ENCODE measurements at places on chromosomes 6 and 20.

- no peak for DNase-seq
Observed at GRCh38 chr6:167467282-167467681, 142.4 kb downstream of the TTLL2 start.

- no peak for DNase-seq
Observed at GRCh38 chr6:75351570-75351969, 67.0 kb upstream of the TMEM30A start.

DNA sequence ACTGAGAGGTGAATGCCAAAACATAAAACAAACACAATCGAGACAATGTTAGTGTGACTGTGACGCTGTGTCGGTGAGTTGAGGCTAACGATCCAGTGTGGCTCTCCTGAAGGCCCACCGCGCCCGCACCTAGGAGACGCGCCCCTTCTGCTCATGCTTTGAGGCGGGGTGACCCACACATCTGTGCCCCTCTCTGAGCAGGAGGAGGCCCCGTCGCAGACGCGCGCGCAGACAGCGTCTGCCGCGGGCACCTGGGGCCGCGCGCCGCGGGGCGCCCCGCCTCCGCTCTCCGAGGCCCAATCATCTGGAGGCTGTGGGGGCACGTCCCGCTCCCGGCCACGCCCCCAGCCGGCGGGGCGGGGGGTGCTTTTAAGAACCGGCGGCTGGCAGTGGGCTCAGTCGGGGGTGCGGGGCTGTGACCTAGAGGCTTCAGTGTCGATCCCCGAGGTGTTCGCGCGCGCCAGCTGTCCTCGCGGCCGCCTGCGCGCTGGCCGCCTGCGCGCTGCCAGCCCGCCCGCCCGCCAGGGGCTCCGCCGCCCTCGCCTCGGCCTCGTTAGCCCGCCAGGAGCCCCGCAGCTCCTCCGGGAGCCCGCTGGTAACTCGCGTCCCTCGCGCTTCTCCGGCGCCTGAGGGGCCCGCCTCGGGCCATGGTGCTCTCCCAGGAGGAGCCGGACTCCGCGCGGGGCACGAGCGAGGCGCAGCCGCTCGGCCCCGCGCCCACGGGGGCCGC is at the start of gene SLC16A10:
Gene SLC16A10, plus strand, starts transcription at position 398 of the 730 bp plus-strand sequence. Its CDS starts 250 bp downstream, at position 648.
- peak; percentile 64 for DNase-seq

DNA sequence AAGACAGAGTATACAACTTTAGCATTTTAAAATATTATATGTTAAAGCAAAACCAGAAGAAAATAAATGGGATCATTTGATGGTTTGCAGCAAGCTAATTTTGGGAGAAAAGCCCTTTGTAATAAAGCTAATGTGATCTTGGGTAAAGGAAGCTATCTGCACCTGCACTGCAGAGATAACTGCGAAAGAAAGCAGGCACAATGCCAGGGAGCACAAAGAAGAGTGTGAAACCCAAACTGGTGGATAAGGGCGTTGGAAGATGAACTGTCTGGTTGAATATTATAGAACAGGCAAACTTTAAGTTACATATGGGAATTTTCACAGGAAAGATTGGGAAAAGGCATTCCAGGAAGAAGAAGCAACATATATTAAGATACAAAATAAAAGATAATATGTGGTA is 179.2 kb upstream of the KHDRBS2 start:
- DNase-seq: no peak

DNA sequence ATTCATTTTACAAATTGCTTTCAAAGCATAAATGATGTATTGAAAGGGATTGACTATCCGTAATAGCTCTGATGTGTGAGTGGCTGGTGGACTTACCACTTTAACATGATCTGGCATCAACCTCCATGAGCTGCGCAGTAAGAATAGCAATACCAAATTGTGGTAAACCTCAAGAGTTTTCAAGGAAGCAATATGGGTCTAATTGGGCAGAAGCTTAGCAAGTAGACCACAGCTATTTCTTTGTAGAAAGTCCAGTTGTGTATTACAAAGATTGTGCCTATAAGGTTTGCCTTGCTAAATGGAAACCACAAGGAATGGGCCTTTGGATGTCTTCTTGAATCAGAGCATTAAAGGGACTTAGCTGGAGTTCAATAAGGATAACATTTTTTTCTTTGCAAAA is 736.6 kb downstream of the KIF16B start:
- DNase-seq: no peak

GRCh38 chr6:135022050-135022697 is 32.4 kb downstream of the HBS1L start:
- no peak for DNase-seq

GRCh38 chr6:170253226-170253909 is 37.5 kb downstream of the DLL1 start:
- no peak for DNase-seq

DNA sequence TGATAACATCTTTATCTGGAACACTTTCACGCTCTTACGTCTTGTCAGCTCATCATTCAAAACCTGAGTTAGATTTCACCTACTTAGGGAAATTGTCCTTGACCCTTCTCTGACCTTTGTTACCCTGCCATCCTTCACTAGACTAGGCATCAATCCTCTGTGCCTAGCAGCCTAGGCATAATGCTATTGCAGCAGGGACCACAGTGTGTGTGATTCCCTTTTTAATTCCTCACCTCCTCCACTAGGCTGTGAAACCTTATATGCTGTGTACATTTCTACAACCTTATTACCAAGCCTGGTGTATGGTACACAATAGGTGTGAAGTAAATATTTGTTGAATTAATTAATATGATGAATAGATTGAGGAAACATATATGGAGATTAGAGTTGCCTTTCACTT is 66.7 kb upstream of the DEFB112 start:
- DNase-seq: no peak

GRCh38 chr6:35718375-35718736 is 18.5 kb upstream of the ARMC12 start:
- no peak for DNase-seq

DNA sequence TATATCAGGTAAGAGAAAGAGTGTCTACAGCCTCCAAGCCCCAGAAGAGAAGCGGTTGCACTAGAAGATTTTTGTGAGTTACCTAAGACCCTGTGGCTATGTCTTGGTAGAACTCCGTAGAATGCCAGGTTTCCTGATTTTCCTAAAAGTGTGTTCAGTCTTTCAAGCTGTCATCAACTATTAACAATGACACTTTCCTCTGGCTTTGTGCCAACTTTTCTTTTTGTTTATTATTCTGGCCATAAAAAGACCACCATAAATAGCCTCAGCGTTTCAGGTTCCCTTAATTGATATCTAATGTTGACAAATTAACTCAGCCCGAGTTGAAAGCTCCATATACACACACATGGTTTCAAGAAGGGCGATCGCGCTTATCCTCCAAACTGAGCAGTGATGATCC is 1.2 kb downstream of the PAK5 start:
- DNase-seq: no peak

DNA sequence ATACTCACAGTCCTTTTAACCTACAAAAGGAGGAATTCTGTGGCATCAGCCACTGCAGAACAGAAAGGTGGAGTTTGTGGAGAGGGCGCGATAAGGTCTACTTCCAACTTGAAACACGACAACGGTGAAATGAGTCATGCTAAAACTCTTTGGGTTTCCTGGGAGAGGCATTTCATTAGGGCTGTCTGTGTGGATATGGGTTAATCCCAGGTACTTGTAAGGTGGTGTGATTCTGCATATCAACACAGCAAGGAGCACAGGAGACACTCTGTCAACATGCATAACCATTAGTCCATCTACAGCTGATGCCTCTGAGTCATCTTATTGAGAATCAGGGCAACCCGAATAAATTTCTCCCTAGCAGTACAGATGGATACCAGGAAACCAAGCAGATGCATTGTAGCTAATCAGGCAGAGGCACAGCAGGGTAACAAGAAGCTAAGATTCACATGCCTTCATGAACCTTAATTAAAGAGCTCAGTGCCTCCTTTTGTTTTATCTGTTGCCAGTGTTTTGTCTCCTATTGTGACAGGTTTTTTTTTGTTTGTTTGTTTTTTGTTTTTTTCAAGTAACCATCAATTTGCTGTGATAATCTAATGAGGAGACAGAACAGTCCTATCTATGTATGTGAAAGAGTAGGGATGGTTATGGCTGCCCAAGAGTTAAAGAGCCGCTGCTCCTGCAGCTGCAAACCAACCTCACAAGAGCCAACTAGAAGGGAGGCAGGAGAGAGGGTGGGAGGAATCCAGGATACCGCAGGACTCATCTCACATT is 315.8 kb upstream of the SOX4 start:
- DNase-seq: no peak

DNA sequence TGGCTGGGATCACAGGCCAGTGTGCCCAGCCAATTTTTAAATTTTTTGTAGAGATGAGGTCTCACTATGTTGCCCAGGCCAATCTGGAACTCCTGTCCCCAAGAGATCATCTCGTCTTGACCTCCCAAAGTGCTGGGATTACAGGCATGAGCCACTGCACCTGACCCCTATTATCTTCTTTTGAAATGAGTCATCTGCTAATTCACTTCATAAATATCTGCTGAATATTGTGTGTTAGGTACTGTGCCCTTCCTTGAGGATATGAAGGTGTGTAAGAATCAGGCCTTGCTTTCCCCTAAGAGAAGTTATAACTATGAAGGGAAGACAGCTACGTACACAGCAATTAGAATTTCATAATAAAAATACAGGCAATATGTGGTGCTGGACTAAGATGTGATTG is 8.2 kb downstream of the ATRN start:
- DNase-seq: no peak

DNA sequence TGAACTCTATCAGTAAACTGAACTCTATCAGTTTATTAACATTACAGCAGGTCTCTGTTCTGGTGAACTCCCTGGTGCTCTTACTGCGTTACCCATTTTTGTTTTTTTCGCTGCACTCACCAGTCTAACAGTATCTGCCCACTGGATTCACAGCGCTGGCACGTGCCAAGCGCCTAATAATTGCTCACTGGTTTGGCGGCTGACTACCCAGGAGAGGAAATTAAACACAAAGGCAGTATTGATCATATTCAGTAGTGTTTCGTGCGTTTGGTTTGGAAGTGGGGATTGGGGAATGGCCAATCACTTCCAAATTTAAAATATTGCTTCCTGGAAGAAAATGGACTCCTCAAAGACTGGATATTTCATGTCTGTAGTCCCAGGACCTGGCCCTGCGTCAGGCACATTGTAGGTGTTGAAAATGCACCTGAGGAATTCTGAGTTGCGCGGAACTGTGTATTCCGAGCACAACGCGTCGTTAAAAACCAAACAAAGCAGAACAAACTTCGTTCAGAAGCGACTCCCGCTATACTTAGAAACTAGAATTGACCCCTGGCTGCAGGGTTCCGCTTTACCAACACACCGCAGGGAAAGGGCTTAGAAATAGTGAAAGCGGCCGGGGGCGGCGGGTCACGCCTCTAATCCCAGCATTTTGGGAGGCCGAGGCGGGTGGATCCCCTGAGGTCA is 1.1 kb upstream of the RPS12 start:
- DNase-seq: no peak

- no peak for DNase-seq
Observed at GRCh38 chr6:108366236-108366635, 71.4 kb downstream of the AFG1L start.

DNA sequence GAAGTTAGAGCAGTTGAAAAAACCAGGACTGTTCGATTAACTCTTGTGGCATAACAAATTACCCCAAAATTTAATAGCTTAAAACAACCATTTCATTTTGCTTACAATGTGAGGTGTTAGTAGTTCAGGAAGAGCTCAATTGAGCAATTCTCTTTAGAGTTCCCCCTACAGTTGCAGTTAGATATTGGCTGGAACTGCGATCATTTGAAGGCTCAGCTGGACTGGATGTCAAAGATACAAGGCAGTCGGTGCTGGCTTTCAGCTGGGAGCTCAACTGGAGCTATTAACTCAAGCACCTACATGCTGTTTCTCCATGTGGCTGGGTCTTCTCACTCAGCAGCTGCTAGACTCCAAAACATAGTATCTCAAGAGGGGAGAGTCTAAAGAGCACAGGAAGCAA is 96.0 kb upstream of the LOC128125822 start:
- no peak for DNase-seq

All from activated T-helper 1 cell treated with Interleukin-2 at 50 U/mL for 16 hours (primary cell).